Stimulated activated naive CD4-positive, alpha-beta T cell (primary cell): ENCODE measurements at places on chromosomes 2 and 18.

DNA sequence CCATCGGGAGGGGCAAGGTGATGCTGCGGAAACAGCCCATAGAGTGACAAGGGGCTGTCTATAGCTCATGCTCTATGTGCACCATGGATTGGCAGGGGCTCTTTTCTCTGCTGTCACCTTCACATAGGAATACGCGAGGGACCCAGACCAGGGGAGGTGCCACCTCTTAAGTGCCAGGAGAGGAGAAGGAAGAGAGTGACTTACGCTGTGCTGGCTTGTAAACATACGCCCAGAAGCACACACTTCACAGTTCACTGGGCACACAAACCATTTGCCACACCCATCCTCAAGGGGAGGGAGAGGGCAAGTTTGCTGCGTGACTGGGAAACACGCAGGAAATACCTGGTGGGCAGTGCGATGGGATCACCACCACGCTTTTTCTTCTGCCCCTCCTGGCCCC, 65.1 kb upstream of the GPR45 start:
- DNase-seq = no peak

- DNase-seq = no peak
These were observed 4.1 kb upstream of the AGXT start for GRCh38 chr2:240864475-240864874.

GRCh38 chr2:3453190-3453999, 65.9 kb downstream of the ADI1 start:
- DNase-seq = no peak

- DNase-seq = no peak
These were observed 16.2 kb downstream of the SAG start for GRCh38 chr2:233323851-233324250.

DNA sequence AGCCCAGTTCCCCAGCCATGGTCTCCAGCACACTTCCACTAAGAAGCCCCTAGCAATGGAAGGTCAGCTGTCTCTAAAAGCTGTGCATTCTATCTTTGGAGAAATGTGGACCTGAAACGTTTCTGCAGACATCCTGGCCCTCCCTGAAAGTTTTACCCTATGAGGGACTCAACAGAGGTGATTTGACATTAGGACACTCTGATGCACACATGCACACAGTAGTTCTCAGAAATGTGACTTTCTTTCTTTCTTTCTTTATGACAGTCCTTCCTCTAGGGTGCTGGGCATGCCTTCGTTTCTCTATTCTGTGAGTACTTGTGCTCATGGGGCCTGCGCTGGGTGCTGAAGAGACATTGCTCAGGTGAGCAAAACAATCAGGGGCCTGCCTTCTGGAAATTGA, 857.3 kb downstream of the RNF144A start:
- DNase-seq = no peak

DNA sequence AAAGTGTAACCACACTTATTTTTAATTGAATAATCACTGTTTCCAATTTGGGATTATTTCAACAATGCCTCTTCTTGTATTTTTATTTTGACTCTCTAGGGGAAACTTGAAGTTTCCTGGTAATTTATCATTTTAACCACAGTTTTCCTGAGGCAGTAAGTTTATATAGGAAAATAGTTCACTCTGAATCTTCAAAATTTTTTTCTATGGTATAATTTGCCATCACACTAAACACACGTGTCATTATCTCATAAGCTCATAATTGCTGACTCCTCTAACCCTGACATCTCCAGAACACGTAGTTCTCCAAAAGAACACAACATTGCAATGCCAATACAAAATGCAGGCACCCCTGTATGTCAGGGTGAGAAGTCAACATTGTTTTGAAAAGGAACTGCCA, 102.2 kb upstream of the FZD7 start:
- no peak for DNase-seq

DNA sequence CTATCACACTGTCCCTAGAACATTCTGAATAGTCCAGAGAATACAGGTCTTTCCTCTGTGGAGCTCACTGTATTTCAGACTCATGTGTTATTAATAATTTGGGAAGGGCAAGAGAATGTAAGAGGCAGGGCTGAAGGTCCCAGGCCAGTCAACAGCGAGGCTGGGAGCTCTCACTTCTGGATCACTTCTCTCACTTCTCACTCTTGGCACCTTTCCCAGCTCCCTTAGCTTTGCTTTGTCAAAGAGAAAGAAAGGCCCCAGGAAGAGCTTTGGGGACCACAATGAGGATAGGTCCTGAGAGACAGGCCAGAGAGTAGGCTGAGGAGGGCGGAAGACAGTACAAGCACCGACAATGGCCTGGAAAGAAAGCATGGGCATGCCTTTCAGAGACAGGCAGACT, 11.2 kb downstream of the EFR3B start:
- no peak for DNase-seq

- no peak for DNase-seq
These were observed 212.7 kb downstream of the KCNE4 start for GRCh38 chr2:223264541-223265193.
